ENCODE measurements at places on chromosomes 6 and 20.

- no peak for DNase-seq
Measured at GRCh38 chr20:8413691-8414090, 281.6 kb downstream of the PLCB1 start.

- DNase-seq = no peak
Measured at GRCh38 chr6:152432758-152433157, 204.4 kb downstream of the SYNE1 start.

DNA sequence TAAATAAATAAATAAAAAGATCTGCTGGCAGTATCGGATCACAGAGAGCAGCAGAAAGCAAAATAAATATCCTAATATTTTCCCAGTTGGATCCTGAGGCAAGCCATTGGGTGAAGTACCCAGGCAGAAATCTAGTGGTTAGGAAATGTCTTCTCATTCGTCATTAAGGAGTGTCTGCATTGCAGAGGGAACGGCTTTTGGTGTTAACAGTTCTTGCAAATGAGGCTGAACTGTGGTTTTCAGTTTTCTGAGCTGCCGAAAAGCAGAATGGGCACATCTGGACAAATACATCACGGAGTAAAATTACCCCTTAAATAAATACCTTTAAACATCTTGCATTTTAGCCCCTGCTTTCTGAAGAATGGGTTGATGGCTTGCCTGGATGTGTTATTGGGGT is 82.3 kb upstream of the MPC1 start:
- no peak for DNase-seq

GRCh38 chr20:58950603-58951002 is 30.5 kb upstream of the NELFCD start:
- no peak for DNase-seq

- DNase-seq = no peak
Measured at GRCh38 chr20:47847884-47848485, 62.7 kb upstream of the SULF2 start.

DNA sequence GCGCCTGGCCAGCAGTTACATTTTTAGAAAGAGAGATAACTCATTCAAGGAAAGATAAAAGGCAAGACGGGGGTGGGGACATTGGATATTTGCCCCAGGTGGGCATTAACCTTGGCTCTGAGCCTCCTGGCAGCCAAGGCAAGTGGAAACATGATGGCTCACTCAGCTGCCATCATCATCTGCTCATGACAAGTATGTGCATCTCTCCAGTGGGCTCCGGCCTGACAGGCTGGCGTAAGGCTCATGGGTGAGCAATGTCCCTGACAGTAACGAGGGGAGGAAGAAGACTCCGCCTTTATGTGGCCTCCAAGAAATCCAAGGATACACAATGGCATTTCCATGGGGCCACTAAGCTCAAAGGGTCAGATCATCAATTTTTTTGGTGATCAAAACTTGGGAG is 13.3 kb downstream of the ANKRD60 start:
- no peak for DNase-seq

GRCh38 chr6:42452171-42453030 is 675 bp upstream of the TRERF1 start:
- DNase-seq = peak; percentile 74

- no peak for DNase-seq
Measured at GRCh38 chr20:62286493-62287064, 16.2 kb upstream of the ADRM1 start.

GRCh38 chr6:4291453-4292403 is 156.4 kb upstream of the ECI2 start:
- no peak for DNase-seq

DNA sequence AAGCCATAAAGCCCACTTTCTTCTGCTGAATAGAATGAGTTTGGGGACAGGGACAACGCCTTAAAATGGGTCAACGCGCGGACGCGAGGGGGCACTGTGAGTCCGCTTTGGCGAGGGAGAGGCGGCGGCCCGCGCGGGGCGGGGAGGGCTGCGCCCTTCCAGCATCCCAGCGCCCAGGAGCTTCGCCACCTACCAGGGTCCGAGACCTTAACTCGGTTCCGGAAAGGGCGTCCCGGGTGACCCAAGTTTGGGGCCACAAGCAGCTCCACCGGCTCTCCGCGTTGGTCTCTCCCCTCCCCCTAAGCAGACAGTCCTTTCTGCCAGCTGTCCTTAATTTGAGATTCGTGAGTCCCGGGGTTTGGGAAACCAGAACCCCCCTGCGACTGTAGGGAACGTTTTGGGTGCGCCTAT is 1.8 kb upstream of the SAMD5 start:
- no peak for DNase-seq

- DNase-seq = no peak
Measured at GRCh38 chr6:126396131-126396530, 56.2 kb downstream of the CENPW start.

DNA sequence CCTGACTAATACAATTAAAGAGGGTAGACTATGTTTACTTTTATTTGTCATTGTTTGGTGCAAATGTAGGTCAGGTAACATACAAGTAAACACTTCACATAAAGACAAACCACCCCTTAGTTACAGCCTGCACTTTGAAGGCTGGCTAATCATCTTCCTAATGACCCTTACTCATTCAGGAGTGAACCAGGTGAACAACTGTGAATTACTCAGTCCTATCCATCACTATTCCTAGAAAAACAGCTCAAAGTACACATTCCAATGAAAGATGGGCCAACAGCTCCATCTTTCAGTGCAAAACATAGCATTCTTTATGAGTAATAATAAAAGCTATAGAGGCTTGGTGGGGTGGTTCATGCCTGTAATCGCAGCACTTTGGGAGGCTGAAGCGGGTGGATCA is 78.2 kb downstream of the FRK start:
- DNase-seq = no peak

DNA sequence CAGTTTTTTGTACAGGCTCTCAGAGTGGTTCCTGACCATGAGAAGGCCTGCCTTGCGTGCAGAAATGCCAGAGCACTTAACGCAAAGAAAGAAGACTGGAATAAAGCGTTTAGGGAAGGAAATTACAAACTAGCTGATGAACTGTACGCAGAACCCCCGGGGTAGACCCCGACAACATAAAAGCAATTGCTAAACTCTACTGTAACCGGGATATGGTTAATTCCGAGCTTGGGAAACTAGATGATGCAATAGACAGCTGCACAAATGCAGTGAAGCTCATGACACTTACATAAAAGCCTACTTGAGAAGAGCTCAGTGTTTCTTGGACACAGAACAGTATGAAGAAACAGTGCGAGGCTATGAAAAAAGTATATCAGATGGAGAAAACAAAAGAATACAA is 35.7 kb downstream of the CITED2 start:
- DNase-seq = no peak

- DNase-seq = peak; percentile 3
Measured at GRCh38 chr20:13677241-13677640, 38.5 kb upstream of the TASP1 start.

- no peak for DNase-seq
Measured at GRCh38 chr6:16006681-16007080, 122.2 kb upstream of the MYLIP start.

DNA sequence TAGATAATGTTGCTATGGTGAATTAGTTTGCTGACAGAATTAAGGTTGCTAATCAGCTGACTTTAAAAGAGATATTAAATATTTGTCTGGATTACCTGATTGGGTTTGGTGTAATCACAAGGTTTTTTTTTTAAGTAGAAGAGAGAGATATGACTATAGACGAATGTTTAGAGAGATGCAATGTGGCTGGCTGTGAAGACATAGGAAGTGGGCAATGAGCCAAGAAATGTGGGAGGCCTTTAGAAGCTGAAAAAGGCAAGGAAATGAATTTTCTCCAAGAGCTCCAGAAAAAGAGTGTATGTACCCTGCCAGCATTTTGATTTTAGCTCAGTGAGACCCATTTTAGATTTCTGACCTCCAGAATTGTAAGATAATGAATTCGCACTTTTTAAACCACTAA is 598.3 kb downstream of the PKHD1 start:
- peak; percentile 51 for DNase-seq

DNA sequence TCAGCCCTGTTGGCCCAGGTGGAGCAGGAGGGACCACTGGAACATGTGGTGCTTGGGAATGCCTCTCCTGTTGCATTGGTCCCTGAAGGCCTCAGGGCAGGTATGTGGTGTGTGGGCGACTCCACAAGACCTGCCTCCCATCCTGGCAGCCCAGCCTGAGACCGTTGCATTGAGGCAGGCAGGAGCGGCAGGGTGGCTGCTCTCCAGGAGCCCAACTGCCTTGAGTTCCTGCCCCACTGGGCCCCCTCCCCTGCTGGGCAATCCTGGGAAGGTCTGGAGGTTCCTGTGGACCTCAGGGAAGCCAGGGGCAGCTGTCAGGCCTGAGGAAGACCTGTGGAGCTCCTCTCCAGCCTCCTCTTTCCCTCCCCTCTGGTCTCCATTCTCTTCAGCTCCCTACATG is 19.8 kb downstream of the MAVS start:
- DNase-seq = no peak

GRCh38 chr6:156348849-156349248 is 428.3 kb upstream of the ARID1B start:
- no peak for DNase-seq

GRCh38 chr6:29474996-29475395 is 12.8 kb downstream of the MAS1L start:
- DNase-seq = no peak

GRCh38 chr6:144585217-144585814 is 300.2 kb downstream of the UTRN start:
- peak; percentile 43 for DNase-seq

GRCh38 chr20:63536997-63537524 is at the start of gene PTK6:
Gene PTK6 (minus strand): TSS chr20:63537376. CDS start chr20:63537314, 62 bp downstream.
- no peak for DNase-seq

GRCh38 chr6:40338306-40338705 is 248.9 kb downstream of the LRFN2 start:
- DNase-seq = no peak

DNA sequence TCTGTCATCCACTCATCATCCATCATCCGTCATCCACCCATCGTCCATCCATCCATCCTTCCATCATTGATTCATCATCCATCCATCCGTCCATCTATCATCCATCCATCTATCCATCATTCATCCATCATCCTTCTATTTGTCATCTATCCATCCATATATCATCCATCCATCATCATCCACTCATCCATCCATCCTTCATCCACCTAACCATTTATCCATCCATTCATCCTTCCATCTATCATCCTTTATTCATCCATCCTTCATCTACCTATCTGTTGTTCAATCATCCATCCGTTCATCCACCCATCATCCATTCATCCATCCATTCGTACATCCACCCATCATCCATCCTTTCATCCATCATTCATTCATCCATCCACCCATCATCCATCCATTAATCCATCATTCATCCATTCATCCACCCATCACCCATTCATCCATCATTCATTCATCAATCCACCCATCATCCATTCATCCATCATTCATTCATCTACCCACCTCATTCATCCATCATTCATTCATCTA is 266.4 kb downstream of the CDH4 start:
- DNase-seq = no peak

DNA sequence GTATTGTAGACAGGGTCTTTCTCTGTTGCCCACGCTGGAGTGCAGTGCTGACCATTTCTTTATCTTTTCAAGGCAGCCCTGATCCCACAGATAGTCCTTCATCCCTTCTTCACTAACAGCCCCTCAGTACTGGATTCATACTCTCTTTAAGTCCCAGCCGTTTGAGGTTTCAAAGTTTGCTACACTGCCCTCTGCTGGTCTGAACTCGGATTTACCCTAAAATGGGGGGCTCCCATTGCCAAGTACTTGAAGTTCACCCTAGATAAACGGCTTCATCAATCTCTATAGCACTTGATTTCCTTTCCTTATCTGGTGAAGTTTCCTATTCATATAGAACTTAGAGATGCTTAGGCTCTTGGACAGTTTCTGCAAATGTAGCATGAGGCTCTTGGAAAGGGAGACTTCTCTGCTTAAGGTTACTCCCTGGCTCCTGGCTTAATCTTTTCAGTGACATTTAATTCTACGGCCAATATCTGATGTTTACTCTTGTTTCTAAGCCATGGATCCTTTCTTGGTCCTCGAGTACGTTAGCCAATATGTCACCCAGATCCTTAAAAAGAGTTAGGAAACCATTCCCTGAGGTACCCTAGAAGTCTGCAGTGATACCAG is 21.4 kb upstream of the PREP start:
- peak; percentile 75 for DNase-seq

GRCh38 chr20:61886721-61887595 is 178.7 kb downstream of the TAF4 start:
- peak; percentile 77 for DNase-seq

Data from DND-41 (cell line).